SW 1271 (cell line): ENCODE measurements at places on chromosomes 6 and 20.

GRCh38 chr6:167416676-167417430 is 92.0 kb downstream of the TTLL2 start:
- no peak for DNase-seq

DNA sequence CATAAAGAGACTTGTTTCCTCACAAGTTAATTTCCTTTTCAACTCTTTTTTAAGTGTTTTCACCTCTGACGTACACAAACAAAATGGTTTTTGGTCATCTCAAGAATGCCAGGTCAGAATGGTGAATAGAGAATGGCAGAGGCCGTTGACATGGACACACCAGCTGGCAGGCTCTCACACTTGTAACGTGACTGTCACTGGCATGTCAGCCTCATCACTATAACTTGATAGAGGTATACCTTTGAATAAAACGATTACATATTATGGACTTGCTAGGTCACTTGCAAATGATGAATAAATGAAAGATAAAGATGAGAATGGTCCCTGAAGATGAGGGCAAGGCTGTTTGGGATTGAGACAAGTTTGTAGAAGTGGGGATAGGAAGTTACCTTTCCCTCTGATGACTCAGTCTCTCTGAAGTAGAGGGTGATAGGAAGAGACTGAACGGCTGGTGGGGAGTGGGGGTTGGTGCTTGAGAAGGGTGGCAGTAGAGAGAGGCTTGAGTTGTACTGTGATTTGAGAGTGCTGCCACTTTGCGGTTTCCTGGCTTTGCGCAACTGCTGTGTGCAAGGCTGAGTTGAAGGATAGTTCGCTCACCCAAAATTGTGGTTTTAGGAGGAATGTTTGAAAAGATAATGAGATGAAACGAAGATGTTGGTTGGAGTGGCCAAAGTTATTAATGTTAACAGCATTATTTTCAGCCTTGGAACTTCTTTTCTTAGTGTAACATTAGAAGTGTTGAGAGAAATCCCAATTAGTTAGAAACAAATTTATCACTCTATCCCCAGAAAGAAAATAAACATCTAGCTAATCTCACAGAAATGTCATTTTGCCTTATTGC is 30.3 kb downstream of the TBPL1 start:
- no peak for DNase-seq

DNA sequence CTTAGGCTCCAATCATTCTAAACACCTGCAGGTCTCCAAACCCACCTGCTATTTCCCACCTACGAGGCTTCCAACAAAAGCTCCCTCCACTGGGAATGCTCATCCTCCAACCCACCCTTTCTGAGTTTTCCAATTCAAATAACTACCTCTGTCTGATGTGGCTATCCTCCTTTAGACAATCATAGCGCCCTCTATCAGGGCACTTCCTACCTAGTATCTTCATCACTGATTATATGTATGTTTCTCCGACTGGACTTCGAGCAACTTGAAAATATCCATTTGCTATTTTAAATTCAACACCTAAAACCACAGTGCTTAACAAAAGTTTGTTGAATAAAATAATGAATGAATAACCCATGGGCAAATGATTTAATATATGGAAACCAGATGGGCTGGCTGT is 41.3 kb downstream of the MTFR2 start:
- no peak for DNase-seq

- no peak for DNase-seq
Observed at GRCh38 chr6:92122746-92123145, 1296.6 kb downstream of the EPHA7 start.

- DNase-seq, result no peak
Observed at GRCh38 chr6:102333736-102334135, 940.2 kb downstream of the GRIK2 start.

- DNase-seq, result no peak
Observed at GRCh38 chr20:57628047-57628961, 8.1 kb upstream of the ZBP1 start.

DNA sequence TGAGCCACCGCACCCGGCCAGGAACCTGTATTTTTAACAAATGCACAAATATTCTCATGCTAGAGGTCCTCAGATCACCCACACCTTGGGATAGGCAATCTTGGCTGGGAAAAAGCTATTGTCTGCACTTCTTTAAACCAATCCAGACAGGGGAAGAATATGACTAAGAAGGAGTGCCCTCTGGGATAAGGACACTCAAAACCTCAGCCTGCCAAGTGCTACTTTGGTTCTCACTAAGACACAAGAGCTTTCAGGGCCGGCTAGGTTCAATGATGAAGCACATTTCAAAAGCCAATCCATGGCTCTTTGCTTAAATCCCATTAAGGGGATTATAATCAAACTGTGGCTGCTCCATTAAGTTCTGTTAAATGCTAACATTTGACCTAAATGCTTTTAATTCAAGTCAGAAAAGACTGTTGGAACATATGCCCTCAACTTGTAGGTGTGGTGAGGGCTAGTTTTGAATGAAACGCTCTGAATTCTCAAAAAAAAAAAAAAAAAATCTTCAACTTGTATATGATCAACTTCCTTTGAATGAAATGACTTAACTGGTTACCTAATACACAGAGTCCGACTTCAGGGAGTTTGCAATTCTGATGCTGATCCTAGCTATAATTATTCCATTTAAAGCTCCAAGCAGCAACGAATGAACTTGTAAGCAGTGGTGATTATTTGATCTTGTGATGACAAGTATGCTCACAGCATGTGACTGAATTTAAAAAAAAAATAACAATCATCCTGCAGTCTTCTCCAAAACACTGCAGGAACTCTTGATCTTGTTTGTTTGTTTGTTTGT is 56.6 kb downstream of the SLC23A2 start:
- no peak for DNase-seq

GRCh38 chr20:38249536-38250310 is 10.8 kb downstream of the KIAA1755 start:
- no peak for DNase-seq

DNA sequence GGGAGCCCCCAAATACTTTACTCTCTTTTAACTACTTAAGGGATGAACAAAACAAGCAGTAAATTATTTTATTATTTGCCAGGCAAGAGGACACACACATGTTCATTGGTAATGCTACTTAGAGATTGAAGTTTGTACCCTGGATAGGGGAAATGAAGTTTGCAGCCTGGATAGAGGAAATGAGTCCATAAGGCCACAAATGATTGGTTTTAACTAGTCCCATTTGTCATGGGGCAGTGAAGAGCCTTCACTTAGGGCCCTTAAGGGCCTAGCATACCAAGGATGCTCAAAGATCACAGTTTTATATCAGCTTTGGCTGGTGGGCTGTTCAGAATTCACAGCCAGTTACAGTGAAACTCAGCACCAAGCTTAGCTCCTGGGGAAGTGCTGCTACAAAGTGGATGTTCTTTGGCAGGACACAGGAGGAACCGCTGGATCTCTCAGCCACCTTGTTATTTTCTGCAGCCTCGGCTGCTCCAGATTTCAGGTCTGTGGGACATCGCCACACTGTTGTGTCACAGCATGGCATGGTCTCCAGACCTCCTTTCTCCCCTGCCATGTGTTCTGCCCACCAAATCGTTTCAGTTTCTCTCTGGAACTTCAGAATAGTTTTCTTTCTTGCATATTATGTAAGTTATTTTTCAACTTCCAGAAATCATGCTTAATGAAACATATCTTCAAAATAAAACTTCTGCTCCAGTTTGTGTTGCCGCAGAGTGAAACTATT is 41.8 kb downstream of the NCOA7 start:
- DNase-seq, result no peak

- DNase-seq, result no peak
Observed at GRCh38 chr20:16846006-16846405, 97.8 kb downstream of the OTOR start.

GRCh38 chr6:169915769-169916550 is 164.5 kb downstream of the ERMARD start:
- no peak for DNase-seq

GRCh38 chr6:29376003-29376402 is 912 bp upstream of the OR12D3 start:
- DNase-seq, result peak; percentile 18

- no peak for DNase-seq
Observed at GRCh38 chr6:14206391-14206790, 88.8 kb downstream of the CD83 start.

DNA sequence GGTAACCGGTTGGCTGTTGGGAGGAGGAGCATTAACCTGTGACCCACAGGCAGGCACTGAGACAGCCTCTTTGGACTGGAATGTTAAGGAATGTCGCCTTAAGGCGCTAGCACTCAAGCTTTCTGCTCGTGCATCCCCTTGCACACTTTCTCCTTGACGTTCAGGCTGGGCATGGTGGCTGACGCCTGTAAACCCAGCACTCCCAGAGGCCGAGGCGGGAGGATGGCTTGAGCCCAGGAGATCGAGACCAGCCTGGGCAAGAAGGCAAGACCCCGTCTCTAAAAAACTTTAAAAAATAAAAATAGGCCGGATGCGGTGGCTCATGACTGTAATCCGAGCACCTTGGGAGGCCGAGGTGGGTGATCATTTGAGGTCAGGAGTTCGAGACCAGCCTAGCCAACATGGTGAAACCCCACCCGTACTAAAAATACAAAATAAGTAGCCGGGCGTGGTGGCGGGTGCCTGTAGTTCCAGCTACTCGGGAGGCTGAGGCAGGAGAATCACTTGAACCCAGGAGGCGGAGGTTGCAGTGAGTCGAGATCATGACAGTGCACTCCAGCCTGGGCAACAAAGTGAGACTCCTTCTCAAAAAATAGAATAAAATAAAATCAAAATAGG is 1.9 kb upstream of the GID8 start:
- no peak for DNase-seq

DNA sequence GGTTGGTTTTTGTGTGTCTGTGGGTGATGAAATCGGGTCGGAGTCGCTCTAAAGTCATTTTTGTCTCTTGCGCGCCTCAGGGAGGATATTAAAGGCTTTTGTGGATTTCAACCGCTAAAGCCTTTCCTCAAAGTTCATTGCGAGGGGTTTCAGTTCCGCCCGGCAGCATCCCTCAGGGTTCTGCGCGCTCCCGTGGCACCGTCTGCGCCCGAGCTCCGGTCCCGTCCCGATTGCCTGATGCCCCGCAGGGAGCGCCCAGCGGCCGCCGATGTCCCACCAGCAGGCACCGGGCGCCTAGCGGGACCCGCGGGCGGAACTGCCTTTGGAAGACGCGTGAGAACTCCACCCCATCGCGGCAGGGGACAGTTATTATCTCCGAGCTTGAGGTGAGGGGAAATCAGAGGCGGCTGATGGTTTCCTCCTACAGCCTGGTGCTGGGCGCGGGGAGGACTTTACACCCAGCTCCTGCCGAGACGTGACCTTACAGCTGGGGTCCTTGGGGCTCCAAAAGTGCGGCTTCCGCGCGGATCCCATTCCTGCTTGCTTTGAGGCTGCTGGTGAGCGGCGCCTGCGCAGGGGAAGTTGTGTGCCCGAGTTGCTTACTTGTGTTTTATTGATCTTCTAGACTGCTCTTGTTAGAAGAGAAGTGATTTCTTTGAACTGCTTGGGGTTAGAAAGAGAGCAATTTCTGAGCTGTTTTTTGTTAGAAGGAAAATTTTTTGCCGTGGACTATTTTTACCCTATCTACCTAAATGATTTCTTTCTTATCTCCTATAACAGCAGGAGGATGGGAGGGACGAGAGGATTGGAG is 27.1 kb downstream of the ULBP1 start:
- no peak for DNase-seq

DNA sequence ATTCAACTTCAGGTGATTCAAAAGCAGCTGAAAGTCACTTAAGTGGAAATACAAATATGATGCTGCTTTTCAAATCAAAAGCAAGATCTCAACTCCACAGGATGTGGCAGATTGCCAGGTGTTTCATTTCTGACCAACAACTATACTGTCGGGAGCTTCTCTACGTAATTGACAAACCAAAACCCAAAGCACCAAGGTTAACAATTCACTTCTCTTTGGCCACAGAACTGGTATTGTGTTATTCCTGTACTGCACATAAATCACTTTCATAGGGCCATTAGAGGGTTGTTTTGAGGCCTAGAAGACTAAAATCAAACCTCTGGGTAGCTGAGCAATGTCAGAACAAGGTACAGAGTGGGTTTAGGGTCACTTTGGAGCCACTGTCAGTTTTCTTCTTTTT is 169.7 kb downstream of the HAO1 start:
- DNase-seq, result no peak

DNA sequence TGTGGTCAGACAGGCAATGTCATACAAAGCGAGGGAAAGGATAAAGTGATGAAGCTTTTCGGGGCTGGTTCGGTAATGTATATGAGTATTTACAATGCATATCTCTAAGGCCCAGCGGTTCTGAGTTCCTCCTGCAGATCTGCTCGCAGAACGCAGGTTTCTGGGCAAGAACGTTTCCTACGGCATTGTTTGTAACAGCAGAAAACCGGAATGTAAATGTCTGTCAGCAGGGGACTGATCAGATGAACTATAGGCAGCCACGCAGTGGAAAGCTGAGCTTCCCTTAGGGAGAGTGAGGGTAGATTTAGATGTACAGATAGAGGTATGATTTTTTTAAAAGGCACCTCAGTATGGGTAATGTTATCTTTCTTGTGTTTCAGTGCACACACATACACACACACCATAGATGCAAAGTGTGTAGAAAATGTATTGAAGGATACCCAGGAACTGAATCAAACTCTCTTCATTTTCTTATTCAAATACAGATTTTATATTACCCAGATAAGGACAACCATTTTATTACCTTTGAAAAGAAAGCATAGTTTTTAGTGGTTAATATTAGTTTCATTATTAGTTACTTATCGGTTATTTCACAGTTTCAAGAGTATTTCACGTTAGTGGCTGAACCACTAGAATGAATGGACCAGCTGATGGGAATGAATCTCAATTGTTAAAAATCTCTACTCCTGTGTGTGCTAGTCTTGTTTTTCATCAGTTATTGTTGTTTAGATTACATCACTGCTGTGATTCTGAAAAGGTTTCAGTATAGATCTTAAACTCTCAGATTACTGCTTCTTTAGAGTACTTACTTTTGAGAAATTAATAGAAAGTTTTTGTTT is 56.2 kb downstream of the SNX9 start:
- no peak for DNase-seq

DNA sequence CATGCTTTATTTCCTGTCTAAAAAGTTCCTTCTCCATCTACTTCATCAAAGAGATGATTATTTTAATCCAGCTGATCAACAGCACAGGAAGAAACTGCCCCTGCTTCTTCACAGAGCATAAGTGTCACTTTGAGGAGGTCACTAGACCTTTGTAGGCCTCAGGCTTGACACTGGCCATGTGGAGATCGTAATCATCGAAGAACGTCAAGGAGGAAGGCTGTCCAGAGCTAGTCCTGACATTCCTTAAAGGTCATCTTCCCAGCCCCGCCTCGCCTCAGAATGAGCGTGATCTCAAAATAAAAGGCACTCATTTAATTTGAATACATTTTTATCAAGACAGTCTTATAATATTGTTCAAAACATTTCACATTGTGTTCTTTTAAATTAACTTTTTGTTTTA is 445.7 kb upstream of the CDH4 start:
- DNase-seq, result no peak

- no peak for DNase-seq
Observed at GRCh38 chr6:131213501-131213990, 78.3 kb downstream of the AKAP7 start.

DNA sequence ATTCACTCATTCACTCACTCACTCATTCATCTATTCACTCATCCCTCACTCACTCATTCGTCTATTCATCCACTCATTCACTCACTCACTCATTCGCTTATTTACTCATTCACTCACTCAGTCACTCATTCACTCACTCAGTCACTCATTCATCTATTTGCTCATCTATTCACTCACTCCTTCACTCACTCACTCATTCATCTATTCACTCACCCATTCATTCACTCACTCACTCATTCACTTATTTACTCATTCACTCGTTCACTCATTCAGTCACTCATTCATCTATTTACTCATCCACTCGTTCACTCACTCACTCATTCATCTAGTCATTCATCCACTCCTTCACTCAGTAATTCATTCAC is 128.2 kb downstream of the TTLL2 start:
- DNase-seq, result no peak

GRCh38 chr6:6826961-6827360 is 238.4 kb downstream of the LY86 start:
- no peak for DNase-seq
